ENCODE measurements at places on chromosomes 1 and 21. TPM values are rescaled to one million over a fixed set of nuclear protein-coding genes. Genes with fewer than 3 reads are reported as not detected.

- peak; percentile 46 for DNase-seq
These were observed at the start of gene LRRC38 for GRCh38 chr1:13513895-13514546. LRRC38 (minus strand) TSS chr1:13514003; CDS start chr1:13513593, 410 bp downstream.

DNA sequence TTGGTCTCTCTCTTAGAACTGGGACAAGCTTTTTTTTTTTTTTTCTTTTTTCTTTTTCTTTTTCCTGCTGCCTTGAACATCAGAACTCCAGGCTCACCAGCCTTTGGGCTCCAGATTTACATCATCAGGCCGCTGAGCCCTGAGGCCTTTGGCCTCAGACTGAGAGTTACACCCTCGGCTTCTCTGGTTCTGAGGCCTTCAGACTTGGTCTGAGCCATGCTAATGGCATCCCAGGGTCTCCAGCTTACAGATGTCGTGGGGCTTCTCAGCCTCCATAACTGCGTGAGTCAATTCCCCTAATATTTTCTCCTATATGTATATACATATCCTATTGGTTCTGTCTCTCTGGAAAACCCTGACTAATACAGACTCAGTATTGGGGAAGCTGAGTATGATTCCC lies 36.5 kb upstream of the RC3H1 start:
- no peak for DNase-seq

- no peak for DNase-seq
These were observed 373.5 kb downstream of the KIF26B start for GRCh38 chr1:245528258-245528635.

The AMPD1 gene
- 0.10 TPM for total RNA-seq

The SYT2 gene
- not detected for total RNA-seq

The RYR2 gene
- 828 TPM for total RNA-seq

- DNase-seq: no peak
These were observed 1.7 kb downstream of the TOR1AIP1 start for GRCh38 chr1:179883745-179884138.

DNA sequence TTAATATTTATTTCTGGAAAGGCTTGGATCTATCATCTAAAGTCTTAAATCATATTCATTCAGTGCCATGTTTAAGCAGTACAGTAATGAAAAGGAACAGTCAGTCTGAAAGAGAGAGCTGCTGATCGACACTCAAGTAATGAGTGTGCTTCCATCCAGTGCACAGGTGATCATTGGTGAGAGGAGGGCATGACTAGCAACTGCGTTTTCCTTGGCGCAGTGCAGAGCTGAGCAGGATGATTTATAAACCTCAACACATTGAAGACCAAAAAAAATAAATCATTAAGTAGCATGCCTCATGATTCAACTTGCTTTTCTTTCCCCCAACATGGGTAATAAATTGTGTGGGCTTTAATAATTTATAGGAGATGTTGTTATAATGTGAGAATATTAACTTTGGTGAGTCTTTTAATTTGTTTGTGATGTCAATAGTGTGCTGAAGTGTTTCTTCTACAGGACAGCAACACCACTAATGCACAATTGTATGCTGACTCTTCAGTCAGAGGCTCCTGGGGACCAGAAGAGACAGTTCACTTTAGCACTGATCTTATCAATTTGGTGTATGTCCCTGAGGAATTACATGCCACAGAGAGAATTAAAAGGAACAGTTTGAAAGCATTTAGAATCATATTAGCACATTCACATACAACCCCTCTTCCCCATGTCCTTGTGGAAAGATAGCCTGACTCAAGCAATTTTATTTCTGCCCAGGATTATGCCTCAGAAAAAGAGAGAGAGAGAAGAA lies 199.7 kb upstream of the ADGRL2 start:
- no peak for DNase-seq

- DNase-seq: peak; percentile 77
These were observed 154.1 kb upstream of the VAMP3 start for GRCh38 chr1:7616953-7617352.

GRCh38 chr1:45331436-45332345 lies 5.0 kb downstream of the HPDL start:
- no peak for DNase-seq

GRCh38 chr1:70051926-70052325 lies 153.5 kb downstream of the LRRC40 start:
- DNase-seq: no peak

The HCN3 gene
- total RNA-seq: 1.5 TPM

DNA sequence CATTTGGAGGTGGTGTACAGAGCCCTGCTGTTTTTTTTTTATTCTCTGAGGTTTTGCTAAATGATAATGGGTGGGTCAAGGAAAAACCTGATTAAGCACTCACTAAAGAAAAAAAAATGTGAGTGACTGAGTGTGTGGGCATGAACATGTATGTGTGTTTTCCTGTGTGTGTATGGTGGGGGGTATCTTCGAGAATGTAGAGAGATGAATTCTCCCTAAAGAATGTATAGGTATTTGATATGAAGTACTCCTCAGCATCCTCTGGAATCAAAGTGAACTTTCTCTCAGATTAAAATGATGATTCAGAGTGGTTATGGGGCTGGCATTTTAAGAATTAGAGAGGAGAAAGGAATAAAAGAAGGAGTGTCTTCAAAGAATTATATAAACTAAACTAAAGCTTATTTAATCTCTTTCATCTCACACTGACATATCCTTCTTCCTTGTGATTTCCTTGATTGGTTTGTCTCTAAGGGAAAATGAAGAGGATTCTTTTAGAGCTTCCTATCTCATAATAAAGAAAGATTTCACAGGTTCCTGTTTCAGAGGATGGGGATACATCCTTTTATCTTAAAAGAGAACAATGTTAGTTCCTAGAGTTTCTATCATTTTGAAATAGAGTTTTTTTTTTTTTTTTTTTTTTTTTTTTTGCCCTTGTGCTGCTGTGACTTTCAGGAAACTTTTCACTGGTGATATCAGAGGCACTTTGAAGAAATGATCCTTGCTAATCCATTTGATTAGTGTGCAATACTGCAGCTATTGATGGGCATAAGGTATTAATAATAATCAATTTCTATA lies 23.9 kb downstream of the S1PR1 start:
- no peak for DNase-seq

DNA sequence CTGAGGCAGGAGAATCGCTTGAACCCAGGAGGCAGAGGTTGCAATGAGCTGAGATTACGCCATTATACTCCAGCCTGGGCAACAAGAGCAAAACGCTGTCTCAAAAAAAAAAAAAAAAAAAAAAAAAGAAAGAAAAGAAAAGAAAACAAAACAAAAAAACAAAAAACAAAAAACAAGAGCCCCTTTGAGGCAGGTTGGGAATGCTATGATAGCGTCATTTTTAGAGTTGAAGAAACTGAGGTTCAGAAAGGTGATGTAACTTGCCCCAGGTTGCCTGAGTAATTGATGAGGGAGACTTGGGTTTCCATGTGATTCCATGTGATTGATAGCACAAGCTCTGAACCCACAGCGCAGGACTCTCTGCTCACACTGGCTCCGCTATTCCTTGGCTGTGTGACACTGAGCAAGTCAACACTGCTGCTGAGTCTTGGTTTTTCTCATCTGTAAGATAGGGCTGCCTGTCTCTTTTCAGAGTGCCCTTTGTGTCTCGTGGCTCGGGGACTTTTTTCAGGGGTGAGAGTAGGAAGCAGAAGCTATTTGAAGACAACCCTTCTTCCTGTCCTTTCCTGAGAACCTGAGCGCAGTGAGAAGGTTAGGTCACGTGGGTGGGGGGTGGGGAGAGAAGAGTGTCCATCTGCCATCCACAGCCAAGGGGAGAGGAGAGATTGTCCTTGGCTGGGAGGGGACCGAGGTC lies 2.5 kb downstream of the CNR2 start:
- DNase-seq: no peak

DNA sequence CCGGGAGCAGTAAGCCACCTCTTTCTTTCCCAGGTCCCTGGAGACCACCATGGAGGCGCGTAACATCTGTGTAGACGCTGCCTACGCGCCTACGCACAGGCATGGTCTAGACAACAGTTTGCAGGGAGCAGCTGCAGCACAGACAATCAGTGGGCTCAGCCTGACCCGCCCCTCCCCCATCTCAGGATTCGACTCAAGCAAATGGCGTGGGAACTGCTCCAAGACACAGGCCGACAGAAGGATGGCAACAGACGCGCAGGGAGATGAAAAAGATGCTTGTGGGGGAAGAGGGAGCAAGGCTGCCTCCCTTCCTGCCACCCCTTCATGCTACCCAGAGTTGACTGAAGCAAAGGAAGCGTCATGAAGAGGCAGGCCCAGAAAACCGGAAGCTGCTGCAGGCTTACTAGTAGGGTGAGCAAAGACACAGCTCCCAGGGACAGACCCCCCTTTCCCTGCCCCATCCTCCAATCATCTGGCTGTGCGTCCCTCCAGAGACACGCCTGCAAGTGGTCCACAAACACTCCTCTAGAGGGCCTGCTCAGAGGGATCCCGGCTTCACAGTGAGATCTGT lies 19.5 kb downstream of the STK40 start:
- DNase-seq: peak; percentile 69

GRCh38 chr1:178442925-178443324 lies 53.8 kb downstream of the CLEC20A start:
- DNase-seq: no peak

- no peak for DNase-seq
These were observed 7.9 kb upstream of the GSTM5 start for GRCh38 chr1:109704173-109704572.

- DNase-seq: peak; percentile 70
These were observed at the start of gene AVPR1B for GRCh38 chr1:206117151-206117948. AVPR1B (minus strand) TSS chr1:206117388; CDS start chr1:206116890, 498 bp downstream.

The PLA2G2A gene
- 82.2 TPM for total RNA-seq

- no peak for DNase-seq
These were observed 48.7 kb upstream of the NFASC start for GRCh38 chr1:204821924-204822323.

GRCh38 chr21:32383812-32384211 lies 9.0 kb downstream of the URB1 start:
- DNase-seq: no peak

The AMY2A gene
- total RNA-seq: not detected

The ACOT7 gene
- total RNA-seq: 7.8 TPM

DNA sequence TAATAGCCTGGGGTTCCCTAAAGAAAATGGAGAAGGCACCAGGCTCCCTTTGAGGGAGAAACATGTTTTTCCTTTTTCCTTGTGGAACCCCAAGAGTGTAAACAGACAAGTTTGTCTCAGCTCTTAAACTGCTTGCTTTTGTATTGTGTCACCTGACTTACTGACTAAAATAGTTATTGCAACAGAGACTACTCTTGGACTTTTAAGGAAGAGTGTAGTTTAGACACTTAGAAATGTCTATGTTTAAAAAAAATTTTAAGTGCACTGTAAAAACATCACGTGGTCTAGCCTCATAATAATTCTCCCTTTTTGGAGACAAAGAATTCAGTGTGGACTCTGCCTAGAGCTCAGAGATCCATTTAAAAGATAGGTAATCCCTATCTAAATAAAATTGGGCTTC lies 141.1 kb downstream of the TRIM33 start:
- no peak for DNase-seq

- DNase-seq: no peak
These were observed 102.3 kb downstream of the GLIS1 start for GRCh38 chr1:53636621-53637171.

GRCh38 chr1:39190096-39190495 lies 14.4 kb upstream of the MACF1 start:
- DNase-seq: no peak

- no peak for DNase-seq
These were observed 1.6 kb upstream of the C1orf159 start for GRCh38 chr1:1117469-1117831.

- no peak for DNase-seq
These were observed 1.1 kb upstream of the CACYBP start for GRCh38 chr1:174998569-174999215.

- no peak for DNase-seq
These were observed 2.9 kb upstream of the FCMR start for GRCh38 chr1:206924592-206925105.

The ZMYM4 gene
- 34.9 TPM for total RNA-seq

- peak; percentile 53 for DNase-seq
These were observed 10.9 kb downstream of the WNT4 start for GRCh38 chr1:22131875-22132486.

DNA sequence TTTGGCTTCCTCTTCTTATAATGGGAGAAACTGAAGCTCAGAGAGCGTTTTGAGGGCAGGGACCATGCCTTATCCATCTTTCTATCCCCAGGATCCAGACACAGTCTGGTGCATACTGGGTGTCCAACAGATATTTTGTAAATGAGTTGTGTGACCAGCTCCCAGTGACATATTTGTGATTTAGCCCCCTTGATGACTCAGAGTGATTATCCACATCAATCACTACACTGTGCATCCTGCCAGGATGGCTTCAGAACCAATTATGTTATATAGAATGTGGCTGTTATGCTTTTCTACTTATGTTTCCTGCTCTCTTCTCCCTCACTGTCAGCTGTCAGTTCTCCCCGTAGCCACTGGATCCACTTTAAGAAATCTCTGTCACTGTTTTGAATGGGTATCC lies 11.3 kb downstream of the OLFML3 start:
- DNase-seq: no peak

DNA sequence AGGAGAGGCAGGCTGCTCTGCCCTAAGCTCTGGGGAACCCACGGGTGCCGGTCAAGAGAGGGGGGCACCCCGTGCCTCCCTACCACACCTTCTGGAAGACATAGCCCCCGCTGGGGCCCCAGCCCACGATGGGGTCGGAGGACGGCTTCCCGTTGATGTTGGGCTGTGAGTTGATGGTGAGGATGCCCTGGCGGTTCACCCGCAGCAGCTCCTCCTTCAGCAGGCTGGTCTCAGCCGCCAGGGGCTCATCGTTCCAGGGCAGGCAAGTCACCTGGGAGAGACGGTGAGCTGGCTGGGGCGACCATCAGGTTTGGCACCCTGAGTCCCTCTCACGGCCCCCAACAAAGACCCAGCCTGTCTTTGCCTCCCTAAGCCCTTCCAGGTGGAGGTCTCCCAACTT lies 11.9 kb downstream of the MTHFR start:
- DNase-seq: no peak

DNA sequence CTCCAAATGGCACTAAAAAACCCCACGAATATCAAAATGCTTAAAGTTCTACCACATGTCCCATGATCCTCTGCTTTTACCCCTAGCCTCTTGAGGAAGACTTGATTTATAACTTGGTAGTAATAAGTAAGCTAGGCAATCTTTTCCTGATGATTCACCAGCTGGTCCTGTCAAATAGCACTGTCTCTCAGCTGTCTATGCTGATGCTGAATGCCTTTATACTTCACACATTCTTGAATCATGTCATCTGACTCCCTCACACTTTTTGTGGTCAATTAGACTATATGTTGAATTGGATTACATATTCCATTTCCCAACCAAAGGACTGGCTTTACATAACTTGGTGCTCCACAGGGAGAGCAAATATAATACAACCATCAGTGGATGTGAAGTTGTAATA lies 16.6 kb downstream of the C21orf91 start:
- no peak for DNase-seq

The HS2ST1 gene
- total RNA-seq: 12.0 TPM

The WNT9A gene
- 2.5 TPM for total RNA-seq

DNA sequence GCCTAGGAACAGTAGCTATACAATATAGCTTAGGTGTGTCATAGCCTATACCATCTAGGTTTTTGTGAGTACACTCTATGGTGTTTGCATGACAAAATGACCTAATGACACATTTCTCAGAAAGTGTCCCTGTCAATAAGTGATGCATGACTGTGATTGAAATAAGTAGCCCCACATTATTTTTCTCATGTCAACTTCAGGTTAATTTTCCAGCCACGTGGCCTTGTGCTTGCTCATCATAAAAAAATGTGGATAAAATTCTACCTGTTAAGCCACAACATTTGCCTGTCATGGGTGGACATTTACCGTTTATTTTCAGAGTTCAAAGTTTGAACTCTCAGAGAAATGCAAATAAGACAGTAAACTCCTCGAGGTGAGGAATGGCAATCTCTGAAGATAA lies 5.5 kb downstream of the DISC1 start:
- no peak for DNase-seq

All from left ventricle myocardium superior (tissue), 1 donor.